ENCODE measurements at places on chromosomes 16 and 17.

GRCh38 chr17:63622574-63623390 lies 565 bp downstream of the MAP3K3 start:
- peak; percentile 41 for DNase-seq

DNA sequence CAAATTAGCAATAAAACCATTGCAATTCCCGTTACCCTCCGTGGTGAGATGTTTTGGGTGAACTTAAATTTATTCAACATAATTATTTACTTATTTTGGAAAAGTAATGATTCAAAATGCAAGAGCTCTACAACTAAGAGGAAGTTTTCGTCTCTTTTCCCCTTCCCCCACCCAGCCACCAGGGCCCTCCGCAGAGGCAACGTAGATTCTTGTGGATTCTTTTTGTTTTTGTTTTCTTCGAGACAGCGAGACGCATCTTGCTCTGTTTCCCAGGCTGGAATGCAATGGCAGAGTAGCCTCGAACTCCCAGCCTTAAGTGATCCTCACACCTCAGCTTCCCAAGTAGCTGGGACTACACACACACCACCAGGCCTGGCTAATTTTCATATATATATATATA lies 19.2 kb downstream of the CCDC40 start:
- no peak for DNase-seq

GRCh38 chr17:7354262-7354843 lies 603 bp upstream of the TMEM95 start:
- DNase-seq = no peak

DNA sequence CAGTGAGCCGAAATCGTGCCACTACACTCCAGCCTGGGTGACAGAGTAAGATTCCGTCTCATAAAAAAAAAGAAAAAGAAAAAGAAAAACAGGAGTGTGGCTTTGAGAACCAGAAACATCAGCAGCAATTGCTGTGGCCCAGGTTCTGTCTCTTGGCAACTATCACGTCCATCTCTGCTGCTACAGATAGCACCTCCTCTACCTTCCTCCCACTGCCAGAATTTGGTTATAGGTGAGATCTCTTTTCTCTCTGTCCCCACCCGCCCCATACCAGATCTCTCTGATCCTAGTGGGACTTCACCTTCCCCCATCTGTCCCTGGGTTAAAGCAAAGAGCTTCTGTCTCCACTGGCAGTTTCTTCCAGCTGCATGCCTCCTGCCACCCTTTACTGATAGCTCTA lies 3.1 kb downstream of the TLCD2 start:
- DNase-seq = peak; percentile 36

GRCh38 chr17:50778471-50778870 lies 11.2 kb upstream of the ANKRD40CL start:
- DNase-seq = no peak

- DNase-seq = no peak
Observed at GRCh38 chr16:50573947-50574744, 25.9 kb downstream of the NKD1 start.

DNA sequence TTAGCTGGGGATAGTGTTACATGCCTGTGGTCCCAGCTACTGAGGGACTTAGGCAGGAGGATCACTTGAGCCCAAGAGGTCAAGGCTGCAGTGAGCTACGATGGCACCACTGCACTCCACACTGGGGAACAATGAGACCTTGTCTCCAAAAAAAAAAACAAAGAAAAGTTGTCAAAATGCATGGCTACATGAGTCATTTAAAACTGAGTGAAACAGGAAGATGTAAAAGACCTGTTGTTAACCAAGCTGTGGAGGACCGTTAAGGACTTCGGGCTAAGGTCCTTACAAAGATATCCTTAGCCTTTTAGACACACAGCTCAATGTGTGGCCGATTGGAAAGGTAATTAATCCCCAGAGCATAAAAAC lies 25.1 kb downstream of the ZP2 start:
- DNase-seq = no peak

- DNase-seq = no peak
Observed at GRCh38 chr17:69348429-69348828, 21.5 kb upstream of the ABCA5 start.

DNA sequence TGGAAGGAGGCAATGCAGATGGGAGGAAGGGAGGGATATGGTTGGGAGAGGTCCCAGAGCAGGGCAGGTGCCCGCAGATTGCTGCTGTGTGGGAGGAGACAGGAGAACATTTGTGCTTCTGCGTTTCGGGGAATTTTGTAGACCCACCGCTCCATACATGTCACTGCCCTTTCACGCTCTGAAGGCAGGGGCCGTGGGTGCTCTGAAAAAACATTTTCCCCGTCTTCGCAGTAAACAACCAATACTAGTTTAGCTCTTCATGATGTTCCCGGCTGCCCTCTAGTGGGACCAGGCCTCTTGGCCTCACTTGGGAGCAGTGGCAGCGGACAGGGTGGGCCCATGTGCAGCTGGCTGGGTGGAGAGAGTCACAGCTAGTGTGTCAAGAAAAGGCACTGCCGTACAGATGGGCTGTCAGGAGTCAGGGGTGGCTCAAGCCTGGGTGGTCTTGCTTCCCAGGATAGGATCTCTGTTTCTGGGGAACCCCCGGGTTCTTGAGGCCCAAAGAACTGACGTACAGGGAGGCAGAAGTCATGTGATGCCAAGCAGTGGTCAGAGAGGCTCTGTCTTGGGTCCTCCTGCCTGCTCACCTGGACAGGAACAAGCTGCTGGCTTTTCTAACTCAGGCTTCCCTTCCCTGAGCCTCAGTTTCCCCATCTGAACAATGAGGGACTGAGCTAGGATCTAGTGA lies 46.5 kb upstream of the CPNE2 start:
- DNase-seq = peak; percentile 25

GRCh38 chr17:53655591-53655990 lies 167.1 kb upstream of the KIF2B start:
- DNase-seq = no peak

GRCh38 chr16:21613361-21613760 lies 14.0 kb downstream of the METTL9 start:
- DNase-seq = no peak

DNA sequence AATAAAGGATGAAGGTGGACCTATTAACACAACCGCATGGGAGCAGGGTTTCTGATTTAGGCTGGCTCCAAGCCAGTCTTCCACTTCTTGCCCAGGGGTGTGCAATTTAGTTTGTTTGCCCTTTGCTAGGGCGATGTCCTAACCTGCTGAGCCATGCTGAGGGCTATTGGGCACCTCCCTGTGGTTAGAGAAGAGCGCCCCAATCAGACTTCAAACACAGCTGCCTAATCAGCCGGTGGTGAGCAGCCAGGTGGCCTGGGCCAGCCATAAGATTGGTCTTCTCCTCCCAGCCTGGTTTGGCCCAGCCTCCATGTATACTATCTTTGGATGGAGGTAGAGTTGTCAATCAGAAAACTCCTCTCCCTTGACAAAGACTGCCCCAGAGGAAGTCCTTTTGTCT lies 15.7 kb downstream of the TMEM94 start:
- no peak for DNase-seq

DNA sequence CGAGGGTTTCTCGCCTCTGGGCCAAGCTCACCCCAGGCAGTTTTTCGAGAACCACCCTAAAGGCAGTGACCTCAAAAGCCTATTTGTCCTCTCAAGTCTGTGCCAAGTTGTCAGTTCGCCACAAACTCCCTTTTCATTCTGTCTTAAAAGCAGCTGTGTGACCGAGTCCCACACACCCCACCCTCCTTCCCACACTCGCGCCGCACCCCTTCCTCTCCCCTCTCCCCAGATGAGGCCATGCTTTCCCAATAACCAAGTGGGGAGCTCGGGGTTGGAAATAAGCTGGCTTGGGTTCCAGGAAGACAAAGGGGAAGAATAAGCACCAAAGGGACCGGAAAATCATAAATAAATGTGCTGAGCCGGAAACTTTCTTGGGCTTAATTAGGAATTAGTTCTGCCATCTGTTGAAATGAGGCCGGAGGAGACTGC lies 36.7 kb downstream of the GRIN2C start:
- no peak for DNase-seq

DNA sequence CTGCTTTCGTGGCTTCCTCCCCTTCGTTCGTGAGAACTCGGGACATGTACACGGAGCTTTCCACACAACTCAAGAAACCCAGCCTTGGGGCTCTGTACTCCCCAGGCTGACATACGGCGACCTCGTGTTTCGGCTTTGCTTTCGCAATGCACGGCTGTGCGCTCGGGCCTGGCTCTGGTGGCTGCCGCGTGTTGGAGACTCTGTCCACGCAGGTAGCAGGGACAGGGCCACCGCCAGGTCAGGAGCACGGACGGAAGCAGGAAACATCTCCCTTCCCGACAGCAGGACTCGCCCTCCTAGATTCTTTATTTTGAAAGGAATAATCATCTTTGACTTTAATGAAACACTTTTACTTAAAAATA lies 17.3 kb downstream of the UTS2R start:
- DNase-seq = no peak

DNA sequence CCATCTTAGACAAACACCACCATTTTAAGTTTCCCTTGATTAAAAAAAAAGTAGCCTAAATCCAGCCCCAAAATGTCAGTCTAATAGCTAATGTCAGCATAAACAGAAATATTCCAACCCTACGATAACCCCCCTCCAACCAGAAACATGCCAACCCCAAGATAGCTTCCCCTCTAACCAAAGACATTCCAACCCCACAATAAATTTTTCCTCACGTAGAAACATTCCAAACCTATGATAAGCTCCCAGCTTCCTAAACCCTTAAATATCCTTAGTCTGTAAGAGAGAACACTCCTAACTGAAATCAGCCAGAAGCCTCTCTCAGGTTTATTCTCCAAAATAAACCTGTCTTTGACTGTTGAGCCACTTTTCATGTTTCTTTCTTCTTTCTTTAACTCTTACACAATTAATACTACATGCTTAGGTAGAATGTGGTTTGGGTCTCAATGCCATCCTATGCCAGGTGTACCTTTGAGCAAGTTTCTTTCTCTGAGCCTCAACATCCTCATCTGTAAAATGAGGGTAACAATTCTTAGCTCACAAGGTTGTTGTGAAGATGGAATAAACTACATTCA lies 10.5 kb upstream of the KRT38 start:
- DNase-seq = no peak

- no peak for DNase-seq
Observed at GRCh38 chr16:15857724-15858560, 1.1 kb upstream of the MYH11 start.

- peak; percentile 63 for DNase-seq
Observed at GRCh38 chr17:74744714-74745547, 3.5 kb upstream of the NHERF1 start.

- DNase-seq = no peak
Observed at GRCh38 chr16:69691980-69692911, 34.1 kb downstream of the NQO1 start.

DNA sequence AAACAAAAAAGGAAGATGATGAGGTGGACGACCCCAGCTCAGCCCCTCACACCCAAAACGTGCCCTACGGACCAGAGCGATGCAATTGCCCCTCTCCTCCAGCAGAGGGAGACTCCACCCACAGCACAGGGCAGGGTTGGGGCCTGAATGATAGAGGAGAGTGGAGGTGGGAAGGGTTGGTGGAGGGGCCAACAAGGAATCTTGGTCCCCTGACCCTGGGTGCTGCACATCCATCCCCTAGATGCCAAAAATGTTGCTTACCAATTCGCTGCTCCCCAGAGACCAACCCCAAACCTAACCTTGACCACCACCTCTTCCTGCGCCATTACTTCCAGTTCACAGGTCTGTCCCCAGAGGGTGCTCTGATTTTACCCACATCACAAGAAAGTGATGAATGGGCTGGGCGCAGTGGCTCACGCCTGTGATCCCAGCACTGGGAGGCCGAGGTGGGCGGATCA lies 12.9 kb downstream of the P2RX5 start:
- peak; percentile 43 for DNase-seq

DNA sequence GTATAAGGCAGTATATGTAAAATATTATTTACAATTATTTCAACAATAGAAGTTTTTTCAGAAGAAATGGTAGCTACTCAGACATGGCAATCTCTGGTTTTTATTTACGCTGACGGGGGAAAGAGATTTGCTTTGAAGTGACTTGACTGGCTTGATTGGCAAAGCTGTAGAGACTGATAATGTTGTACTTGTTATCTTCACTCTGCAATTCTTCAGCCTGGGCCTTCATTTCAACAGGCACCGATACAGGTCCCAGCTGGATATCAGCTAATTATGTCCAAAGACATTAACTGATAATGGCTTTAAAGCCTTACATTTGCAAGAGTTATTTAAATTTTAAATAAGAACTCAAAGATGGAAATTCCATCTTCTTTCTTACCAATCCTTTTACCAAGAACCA lies 151.4 kb upstream of the HS3ST3A1 start:
- DNase-seq = no peak

DNA sequence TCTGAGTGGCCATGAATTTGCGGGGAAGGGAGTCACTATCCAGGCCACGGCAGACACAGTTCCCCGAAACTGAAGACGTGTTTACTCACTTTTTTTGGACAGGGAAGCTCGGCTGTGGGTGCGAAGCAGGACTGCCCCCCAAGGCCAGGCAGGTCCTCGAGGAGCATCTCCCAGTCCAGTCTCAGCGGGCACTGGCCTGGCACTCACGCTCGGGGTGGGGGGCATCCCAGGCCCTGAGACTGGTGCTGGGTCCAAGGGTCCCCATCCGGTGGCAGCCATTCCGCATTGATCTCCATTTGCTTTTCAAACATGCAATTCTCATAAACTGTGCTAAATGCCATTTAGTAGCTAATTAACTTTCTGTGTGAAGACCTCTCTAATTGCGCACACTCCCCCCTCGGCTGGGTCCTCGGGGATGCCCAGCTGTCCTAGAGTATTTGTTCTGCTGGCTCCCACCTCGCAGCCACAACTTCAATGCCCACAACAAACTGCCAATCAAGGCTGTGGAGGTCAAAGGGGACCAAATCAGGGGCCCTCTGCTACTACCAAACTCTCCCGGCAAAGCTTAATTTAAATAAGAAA lies 50.2 kb downstream of the TBC1D16 start:
- DNase-seq = no peak

- DNase-seq = no peak
Observed at GRCh38 chr17:72782985-72783701, 309.3 kb downstream of the SLC39A11 start.

DNA sequence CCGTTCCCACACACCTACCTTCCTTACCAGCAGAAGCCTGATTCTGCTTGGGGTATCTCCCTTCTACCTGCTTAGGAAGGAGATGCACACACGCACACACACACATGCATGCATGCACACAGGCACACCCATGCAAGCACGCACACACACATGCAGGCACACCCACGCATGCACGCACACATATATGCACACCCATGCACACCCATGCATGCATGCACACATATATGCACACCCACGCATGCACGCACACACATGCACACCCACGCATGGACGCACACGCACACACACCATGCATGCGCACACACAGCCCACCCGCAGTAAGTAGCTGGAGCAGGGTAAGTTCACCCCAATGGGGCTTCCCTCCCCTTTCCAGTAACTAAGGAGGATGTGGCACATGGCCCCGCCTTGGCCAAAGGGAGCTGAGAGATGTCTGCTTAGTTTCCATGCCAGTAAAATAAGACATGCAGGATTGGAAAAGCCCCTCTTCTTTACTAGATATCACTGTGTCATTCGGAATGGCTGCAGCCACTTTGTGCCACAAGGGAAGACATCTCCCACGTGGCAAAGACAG lies 33.7 kb downstream of the ADCY9 start:
- DNase-seq = no peak

All from T-cell (primary cell).